Activated CD8-positive, alpha-beta memory T cell treated with anti-CD3 and anti-CD28 coated beads for 4 hours (primary cell): ENCODE measurements at places on chromosomes 1 and 21.
A peak's percentile ranks its signal among the peaks of the same experiment; 100 is the strongest.

- no peak for DNase-seq
Measured at GRCh38 chr1:164675342-164675904, 116.4 kb downstream of the PBX1 start.

DNA sequence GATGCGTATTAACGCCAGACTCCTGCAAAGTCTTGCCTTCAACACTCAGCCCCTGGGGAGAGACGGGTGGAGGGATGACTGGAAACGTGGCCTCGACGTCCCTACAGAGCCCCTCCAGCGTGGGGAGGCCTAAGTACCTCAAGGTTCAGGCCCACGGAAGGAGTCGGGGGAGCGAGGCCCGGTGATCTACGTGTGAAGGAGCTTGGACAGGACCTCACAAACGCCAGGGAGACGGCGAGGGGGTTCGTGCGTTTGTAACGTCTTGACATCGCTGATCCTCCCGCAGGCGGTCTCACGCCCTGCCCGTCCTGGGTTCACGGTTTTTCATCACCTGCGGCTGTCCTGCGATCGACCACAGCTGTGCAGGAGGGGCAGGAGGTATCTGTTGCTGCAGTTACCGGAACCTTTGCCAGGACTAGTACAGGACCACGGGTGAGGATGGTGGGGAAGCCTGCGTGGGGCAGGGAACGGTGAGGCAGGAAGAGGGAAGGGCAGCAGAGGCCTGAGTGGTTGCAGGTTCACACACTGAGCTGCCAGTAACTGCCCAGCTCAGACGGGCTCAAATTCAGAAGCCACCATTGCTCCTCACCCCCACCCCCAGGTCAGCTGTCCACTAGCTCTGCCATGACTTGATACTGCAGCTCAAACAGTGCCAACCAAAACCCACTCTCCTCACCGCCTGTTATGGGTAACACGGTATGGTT is 889 bp upstream of the CCNL2 start:
- no peak for DNase-seq

DNA sequence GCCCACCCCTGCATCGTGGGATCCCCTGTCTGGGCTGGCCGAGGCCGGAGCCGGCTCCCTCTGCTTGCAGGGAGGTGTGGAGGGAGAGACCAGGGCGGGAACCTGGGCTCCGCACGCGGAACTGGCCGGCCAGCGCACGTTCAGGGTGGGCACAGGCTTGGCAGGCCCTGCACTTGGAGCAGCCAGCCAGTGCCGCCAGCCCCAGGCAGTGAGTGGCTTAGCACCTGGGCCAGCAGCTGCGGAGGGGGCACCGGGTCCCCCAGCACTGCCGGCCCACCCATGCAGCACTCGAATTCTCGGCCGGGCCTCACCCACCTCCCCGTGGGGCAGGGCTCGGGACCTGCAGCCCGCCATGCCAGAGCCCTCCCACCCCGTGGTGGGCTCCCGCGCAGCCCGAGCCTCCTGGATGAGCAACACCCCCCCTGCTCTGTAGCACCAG is 422.6 kb downstream of the AMY1C start:
- no peak for DNase-seq

- no peak for DNase-seq
Measured at GRCh38 chr1:245448531-245448930, 293.7 kb downstream of the KIF26B start.

GRCh38 chr1:42133809-42134526 is 19.2 kb upstream of the GUCA2B start:
- no peak for DNase-seq

- DNase-seq = peak; percentile 86
Measured at GRCh38 chr1:6026095-6026809, 19.4 kb upstream of the KCNAB2 start.

GRCh38 chr1:113256348-113256729 is 134.0 kb upstream of the MAGI3 start:
- DNase-seq = no peak

GRCh38 chr21:34082769-34083168 is 9.4 kb downstream of the MRPS6 start:
- no peak for DNase-seq

DNA sequence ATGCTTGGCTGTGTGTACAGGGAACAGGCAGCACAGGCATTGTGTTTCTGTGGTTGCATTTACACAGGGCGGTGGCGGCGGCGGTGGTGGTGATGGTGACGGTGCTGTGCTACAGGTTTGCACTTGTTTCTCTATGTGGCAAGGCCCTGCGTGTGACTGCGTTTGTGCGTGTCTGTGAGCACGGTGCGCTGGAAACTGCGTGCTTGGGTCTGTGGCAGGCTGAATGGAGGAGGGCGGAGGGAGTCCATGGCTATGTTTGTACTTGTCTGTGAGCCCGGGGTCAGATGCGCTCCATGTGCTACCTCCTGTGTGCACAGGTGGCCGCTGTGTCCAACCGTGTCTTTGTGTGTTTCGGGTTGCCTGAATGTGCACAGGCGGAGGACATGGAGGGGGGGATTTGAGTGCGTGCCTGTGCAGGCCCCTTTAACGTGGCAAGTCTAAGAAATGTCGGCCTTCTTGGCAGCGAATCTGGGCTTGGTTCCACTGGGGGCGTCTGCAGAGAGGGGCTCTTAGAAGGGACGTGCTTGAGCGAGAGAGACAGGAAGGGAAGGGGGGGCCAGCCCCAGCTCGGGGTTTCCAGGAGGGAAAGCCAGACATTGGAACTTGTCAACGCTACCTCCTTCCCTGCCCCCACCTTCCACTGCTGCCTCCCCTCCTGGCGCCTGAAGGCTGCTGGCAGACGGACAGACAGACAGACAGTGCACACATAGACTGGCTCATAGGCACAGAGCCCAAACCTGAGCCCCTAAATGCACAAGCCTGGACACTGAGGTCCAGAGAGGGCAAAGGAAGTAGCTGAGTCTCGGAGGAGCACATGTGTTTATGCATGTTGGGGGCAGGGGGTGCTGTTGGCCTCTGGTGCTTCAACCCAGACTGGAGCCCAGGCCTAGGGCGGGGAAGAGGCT is 32.7 kb upstream of the WASF2 start:
- no peak for DNase-seq

DNA sequence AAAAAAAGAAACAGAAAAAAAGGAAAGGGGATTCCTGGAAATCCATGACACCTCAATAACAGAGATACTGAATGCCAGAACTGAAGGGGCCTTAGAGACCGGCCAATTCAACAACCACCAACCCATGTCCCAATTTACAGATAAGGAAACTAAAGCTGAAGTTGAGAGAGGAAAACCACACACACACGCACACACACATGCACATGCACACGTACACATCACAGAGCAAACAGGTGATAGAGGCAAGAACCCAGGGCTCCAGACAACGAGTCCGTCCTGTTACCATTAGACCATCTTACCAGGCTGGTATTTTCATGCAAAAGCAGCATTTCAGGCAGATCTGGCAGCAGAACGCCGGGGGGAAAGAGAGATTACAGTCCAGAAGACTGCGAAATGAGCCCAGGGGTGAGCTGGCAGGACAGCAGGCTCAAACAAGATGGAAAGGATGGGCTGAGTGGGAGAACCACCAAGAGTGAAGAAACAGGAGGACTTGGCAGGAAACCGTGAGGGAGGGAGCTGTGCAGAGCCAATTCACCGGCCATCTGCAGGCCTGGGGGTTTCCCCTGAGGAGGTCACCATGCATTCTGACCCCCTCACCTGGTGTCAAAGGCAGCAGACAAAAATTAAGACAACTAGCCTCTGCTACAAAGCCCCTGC is 43.5 kb downstream of the PAFAH2 start:
- DNase-seq = no peak

GRCh38 chr1:25977801-25978200 is 20.1 kb downstream of the PAFAH2 start:
- no peak for DNase-seq

DNA sequence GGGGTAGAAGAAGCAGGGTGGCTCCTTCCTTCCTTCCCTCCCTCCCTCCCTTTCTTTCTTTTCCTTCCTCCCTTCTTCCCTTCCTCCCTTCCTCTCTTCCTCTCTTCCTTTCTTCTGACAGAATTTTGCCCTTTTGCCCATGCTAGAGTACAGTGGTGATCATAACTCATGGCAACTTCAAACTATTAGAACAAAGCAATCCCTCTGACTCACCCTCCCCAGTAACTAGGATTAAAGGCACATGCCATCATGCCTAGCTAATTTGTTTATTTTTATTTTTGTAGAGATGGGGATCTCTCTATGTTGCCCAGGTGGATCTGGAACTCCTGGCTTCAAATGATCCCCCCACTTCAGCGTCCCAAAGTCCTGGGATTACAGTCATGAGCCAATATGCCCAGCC is 10.0 kb upstream of the RPE65 start:
- DNase-seq = no peak

- DNase-seq = no peak
Measured at GRCh38 chr1:4853904-4854303, 199.5 kb downstream of the AJAP1 start.
